Glutamatergic neuron (in vitro differentiated cells): ENCODE measurements at places on chromosomes 13 and 19. TPM values are rescaled to one million over a fixed set of nuclear protein-coding genes. Genes with fewer than 3 reads are reported as not detected.

HAUS5 gene
- 15.9 TPM for total RNA-seq

FSD1 gene
- 156 TPM for total RNA-seq

CPAMD8 gene
- 15.4 TPM for total RNA-seq

ZNF850 gene
- total RNA-seq, result 3.8 TPM

ATP4A gene
- 0.32 TPM for total RNA-seq

GRCh38 chr19:2582984-2583956 lies 107.3 kb downstream of the GADD45B start:
- no peak for DNase-seq
- H3K36me3 ChIP-seq, result peaks cover 4% of the 10 kb centered on the region
- no peak overlapping the region for H3K27ac ChIP-seq
- peaks cover 1% of the 10 kb centered on the region for H3K27me3 ChIP-seq
- H3K4me3 ChIP-seq, result no peak overlapping the region
- H3K4me1 ChIP-seq, result peaks cover 2% of the 10 kb centered on the region

- no peak overlapping the region for H3K4me3 ChIP-seq
- no peak for DNase-seq
- H3K36me3 ChIP-seq, result no peaks in the 10 kb centered on the region
- no peak overlapping the region for H3K27ac ChIP-seq
Observed at GRCh38 chr13:29587645-29588044, 7.8 kb downstream of the SLC7A1 start.

- peaks cover 11% of the 10 kb centered on the region for H3K4me1 ChIP-seq
- H3K27me3 ChIP-seq, result no peaks in the 10 kb centered on the region
- no peak overlapping the region for H3K4me3 ChIP-seq
- no peak overlapping the region for H3K27ac ChIP-seq
Observed at GRCh38 chr19:30029721-30030510, 87.9 kb downstream of the URI1 start.
